ENCODE measurements at places on chromosomes 12 and 14. TPM values are rescaled to one million over a fixed set of nuclear protein-coding genes. Genes with fewer than 3 reads are reported as not detected.

Gene NAV3
- total RNA-seq, result not detected

Gene ALDH1L2
- total RNA-seq, result not detected

Gene SERPINA9
- not detected for total RNA-seq

Gene PRICKLE1
- not detected for total RNA-seq

Gene GPRC5A
- total RNA-seq, result 0.47 TPM

- no peaks in the 10 kb centered on the region for H3K36me3 ChIP-seq
- H3K27me3 ChIP-seq, result no peaks in the 10 kb centered on the region
- no peak overlapping the region for H3K27ac ChIP-seq
- DNase-seq, result no peak
Observed at GRCh38 chr12:131101703-131102492, 148.2 kb downstream of the ADGRD1 start.

DNA sequence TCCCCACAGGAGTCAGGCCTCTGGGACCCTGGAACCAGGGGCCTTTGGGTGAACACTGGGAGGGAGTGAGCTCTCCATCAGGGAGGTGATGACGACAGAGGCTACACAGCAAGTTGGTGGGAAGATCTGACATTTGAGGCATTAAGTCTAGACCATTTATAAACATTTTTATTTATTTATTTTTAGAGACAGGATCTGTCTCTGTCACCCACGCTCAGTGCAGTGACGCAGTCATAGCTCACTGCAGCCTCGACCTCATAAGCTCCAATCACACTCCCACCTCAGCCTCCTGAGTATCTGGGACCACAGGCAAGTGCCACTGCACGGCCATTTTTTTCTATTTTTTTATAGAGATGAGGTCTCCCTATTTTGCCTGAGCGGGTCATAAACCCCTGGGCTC lies 53.6 kb downstream of the TEAD4 start:
- H3K4me3 ChIP-seq, result no peak overlapping the region
- H3K27ac ChIP-seq, result no peak overlapping the region
- no peaks in the 10 kb centered on the region for H3K36me3 ChIP-seq
- H3K27me3 ChIP-seq, result peaks cover 3% of the 10 kb centered on the region

GRCh38 chr12:18224745-18225144 lies 36.6 kb upstream of the PIK3C2G start:
- no peaks in the 10 kb centered on the region for H3K4me1 ChIP-seq
- no peak overlapping the region for H3K4me3 ChIP-seq
- H3K36me3 ChIP-seq, result no peaks in the 10 kb centered on the region
- no peak for DNase-seq
- no peaks in the 10 kb centered on the region for H3K27me3 ChIP-seq

GRCh38 chr12:78308701-78309100 lies 478.0 kb downstream of the NAV3 start:
- no peak for DNase-seq
- no peaks in the 10 kb centered on the region for H3K27me3 ChIP-seq
- H3K4me3 ChIP-seq, result no peak overlapping the region

DNA sequence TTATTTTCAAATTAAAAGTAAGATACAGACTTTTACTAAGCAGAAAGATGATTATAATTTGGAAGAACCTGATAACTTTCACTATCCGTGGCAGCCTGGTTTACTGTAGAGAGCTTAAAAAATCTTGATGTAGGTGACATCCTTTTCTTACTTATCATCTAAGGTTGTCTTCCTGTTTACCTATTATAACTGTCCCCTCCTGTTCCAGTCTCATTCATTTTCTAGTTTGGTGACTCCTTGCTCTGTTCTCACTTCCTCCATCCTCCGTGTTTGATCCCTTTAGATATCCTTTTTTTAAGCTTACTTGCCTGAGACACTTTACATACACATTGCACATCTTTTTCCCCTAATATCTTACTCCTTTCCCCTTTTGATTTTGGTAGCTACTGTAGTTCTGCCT lies 27.5 kb downstream of the CCDC91 start:
- no peak overlapping the region for H3K27ac ChIP-seq
- peaks cover 9% of the 10 kb centered on the region for H3K36me3 ChIP-seq
- H3K27me3 ChIP-seq, result no peaks in the 10 kb centered on the region

GRCh38 chr14:91727121-91727520 lies 4.8 kb downstream of the CATSPERB start:
- H3K36me3 ChIP-seq, result no peaks in the 10 kb centered on the region
- H3K4me3 ChIP-seq, result no peak overlapping the region
- no peaks in the 10 kb centered on the region for H3K27me3 ChIP-seq
- H3K4me1 ChIP-seq, result no peaks in the 10 kb centered on the region
